ENCODE measurements at places on chromosomes 16 and 17.

DNA sequence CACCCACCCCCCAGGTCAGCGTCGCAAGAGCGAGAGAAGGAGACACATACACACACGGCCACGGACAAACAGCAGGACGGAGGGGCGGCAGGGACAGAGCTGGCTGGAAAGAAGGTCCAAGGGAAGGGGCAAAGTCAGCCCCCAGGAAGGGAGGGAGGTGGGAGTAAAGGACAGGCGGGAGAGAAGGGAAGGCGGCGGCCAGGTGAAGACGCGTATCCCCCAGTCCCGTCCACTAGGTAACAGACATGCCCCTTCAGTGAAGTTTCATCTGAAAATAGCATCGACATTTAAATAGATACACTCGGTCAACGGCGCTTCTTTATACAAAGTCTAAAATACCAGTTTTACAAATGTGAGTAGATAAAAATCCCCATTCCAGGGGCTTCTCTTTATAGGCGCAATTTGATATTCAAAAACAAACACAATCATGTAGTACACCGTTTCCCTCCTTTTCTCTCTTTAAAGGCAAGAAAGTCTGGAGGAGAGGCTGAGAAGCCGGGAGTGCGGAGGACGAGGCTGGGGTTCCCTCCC lies 4.5 kb downstream of the CBX8 start:
- no peak for DNase-seq

DNA sequence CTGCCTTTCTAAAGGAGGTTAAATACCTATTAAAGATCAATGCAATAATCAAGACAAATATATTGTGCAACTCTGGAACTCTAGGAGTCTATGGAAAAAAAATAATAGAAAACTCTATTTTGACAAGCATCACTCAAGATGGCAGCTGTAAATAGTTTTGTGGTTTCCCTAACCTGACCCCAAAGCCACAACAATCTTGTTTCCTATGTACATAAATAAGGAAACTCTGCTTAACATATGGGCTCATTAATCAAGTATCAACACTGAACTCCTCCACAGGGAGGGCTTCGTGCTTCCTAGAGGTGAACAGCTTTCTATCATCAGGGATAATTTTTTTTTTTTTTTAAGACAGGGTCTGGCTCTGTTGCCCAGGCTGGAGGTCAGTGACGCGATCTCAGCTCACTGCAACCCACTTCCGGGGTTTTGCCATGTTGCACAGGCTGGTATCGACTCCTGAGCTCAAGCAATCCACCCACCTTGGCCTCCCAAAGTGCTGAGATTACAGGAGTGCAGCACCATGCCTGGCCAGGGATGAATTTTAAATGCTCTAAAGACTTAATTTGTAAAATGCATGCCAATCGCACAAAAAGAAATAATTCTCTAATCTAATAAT lies 42.5 kb downstream of the ARHGAP17 start:
- no peak for DNase-seq

DNA sequence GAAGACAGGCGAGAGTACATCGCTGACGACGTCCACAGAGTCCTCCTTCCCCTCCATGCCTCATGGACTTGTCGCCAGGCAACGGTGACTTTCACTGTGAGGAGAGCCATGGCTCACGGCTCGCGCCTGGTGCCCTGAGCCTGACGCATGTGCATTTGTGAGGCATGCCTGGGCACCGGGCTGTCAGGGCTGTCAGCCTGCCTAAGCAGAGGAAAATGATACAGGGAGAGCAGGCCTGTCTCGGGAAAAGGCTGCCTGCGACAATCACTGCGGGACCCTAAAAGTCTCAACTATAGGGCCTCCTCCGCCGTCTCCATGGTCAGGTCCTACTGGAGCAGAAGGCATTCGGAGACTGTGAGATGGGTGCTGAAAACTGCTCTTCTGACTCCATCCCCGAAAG lies 135.5 kb upstream of the WSB1 start:
- DNase-seq: no peak

DNA sequence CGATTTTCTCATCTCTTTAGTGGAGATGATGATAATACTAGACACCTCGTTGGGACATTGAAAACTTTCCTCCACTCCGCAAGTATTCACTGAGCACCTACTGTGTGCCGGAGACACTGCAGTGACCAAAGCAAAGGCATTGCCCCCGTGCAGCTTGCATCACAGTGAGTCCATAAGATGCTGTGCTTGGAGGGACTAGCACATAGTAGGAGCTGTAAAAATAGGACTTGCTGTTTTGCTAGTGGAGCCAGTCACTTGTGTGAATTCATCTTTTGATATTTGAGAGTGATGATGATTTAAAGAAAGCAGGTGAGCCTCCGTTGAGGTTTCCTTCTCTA lies 5.3 kb upstream of the MAP2K3 start:
- DNase-seq: no peak

DNA sequence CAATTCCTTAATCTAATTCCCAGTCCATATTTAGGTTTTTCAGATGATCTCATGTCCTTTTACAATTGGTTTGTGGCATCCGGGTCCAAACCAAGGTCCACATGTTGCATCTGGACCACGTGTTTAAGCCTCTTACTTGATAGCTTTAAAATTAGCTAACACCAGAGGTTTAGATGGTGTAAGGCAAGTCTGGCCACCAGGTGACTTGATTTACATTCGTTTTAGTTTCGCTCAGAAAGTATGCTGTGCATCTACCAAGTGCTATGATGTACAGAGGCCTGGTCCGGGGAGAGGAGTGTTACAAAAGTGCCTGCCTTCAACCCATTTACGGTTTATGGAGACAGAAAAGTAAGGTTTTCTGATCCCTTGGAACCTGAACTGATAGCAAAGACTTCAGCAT lies 878 bp upstream of the DNAJA2 start:
- DNase-seq: peak; percentile 7

DNA sequence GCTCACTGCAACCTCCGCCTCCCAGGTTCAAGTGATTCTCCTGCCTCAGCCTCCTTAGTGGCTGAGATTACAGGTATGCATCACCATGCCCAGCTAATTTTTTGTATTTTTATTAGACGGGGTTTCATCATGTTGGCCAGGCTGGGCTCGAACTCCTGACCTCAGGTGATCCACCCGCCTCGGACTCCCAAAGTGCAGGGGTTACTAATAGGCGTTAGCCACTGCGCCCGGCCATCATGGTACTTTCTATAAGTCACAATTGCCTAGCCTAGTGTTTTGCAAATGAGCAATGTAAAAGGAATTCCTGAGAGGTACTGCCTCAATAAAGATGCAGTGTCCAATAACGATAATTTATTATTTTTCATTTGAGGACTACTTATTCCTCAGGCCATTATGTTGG lies 13.9 kb upstream of the PSMC3IP start:
- DNase-seq: no peak

DNA sequence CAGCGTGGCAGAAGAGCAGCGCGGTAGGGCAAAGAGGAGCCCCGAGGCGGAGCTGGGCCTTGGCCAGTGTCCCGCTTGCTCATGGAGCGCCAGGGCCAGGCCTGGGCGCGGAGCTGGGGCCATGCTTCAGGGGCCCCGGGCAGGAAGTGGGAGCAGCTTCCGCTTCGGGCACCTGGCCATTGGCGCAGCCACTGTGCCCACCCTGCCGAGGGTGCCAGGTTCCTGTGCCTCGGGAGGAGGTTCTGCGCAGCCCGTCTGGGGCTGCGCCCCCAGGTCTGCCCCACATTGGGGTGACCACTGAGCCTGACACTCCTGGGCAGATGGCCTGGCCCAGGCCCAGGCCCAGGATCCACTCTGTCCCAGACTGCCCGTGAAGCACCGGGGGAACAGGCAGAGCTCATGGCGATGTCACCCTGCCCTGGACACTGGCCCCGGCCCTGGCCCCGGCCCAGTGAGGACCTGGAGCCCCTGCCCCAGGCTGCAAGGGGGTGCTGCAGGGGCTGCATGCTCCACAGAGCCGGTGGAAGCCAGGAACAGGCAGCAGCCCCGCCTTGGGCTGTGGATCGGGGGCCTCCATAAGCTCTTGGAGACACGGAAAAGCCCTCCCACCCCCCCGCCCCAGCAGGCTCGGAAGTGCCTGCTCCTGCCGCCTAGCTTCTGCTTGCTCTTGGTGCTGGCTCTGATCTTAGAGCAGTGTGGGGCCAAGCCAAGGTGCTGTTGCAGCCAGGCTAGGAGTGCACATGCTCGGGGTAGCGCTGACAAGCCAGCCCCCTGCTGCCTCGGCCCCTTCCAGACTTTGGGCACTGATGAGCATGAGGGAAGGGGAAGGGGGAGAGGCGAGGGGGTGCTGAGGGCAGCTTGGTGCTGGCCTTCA lies 35.9 kb upstream of the FOXJ1 start:
- DNase-seq: no peak

DNA sequence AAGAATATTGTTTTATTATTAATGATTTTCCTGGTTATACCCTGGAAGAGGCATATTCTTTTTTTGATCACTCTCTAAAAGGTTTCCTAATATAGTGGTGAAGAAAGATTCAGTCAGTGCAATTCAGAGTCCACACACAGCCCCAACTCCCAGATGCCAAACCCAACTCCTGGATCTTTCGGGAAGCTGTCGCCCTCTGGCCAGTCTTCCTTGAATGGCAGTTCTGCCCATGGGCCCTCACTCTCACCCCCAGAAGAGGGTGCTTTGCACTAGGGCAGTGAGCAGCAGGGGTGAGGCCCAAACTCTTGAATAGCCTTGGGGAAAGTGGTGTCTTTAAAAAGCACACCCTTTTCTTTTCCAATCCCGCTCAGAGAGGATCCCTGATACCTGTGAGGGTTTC lies 11.0 kb downstream of the KRT32 start:
- DNase-seq: no peak

DNA sequence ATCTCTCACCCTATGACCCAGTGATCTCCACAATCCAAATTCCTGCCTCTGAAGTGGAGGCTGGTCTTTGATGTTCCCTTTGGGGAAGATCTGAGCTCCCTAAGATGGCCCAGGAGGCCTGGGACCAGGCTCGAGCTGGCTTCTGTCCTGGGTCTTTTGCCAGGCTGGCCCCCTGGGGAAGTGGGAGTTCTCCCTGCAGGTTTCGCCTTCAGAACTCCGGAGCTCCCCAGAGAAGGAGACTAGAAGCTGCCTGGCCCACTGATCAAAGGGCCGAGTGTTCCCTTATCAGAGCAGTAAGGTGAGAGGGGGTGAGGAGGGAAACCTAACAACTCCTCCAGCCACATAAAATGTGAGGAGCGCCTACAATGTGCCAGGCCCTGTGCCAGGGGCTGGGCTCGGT lies 147.1 kb downstream of the IRF8 start:
- no peak for DNase-seq

GRCh38 chr16:50550866-50551641 lies 2.9 kb downstream of the NKD1 start:
- DNase-seq: no peak

DNA sequence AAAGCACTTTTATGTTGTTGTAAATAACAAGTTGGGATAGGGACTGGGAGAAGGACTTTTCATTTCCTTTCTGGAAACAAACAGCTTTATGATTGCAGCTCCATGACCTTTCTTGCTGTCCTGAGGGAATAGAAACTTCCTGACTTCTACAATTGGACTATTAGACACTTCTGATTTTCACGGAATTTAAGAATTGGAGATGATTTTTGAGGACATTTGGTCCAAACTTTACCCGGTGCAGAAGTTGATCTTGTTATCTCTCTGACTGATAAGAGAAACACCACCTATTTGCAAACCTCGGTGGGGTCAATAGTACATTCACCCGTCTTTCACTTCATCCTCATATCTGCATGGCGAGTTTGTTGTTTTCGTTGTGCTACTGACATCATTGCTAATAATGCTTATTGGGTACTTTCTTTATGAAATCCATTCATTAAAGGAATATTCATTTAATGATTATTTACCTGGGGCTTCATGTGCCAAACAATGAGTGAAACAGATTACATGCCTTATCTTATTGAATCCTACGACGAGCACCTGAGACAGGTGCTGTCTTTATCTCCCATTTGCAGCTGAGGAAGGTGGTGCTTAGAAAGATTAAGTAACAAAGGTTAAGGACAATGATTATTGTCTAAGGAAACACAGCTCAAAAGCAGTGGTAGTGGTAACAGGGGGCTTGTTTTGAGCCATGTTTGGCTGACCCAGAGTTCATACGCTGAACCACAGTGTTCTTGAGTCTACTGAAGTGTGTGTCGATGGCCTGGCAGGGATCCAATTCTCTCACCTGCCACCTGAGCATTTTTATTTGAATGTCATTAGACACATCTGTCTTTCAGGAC lies 176.9 kb upstream of the FAM20A start:
- no peak for DNase-seq

- no peak for DNase-seq
These were observed 22.0 kb downstream of the WSB1 start for GRCh38 chr17:27315796-27316465.

Data from bronchial epithelial cell (primary cell).